ENCODE measurements at places on chromosomes 4 and X. TPM values are rescaled to one million over a fixed set of nuclear protein-coding genes. Genes with fewer than 3 reads are reported as not detected.

The PNPLA4 gene
- 10.2 TPM for total RNA-seq

The GNRHR gene
- total RNA-seq = not detected

The TRIM75 gene
- total RNA-seq = not detected

The SLC49A3 gene
- total RNA-seq = 0.21 TPM

The USP11 gene
- 50.4 TPM for total RNA-seq

The DCAF4L1 gene
- 0.09 TPM for total RNA-seq

The SSX4 gene
- not detected for total RNA-seq

The UGT2A1 gene
- total RNA-seq = not detected

The HAND2 gene
- 0.41 TPM for total RNA-seq

The IL2RG gene
- total RNA-seq = 0.11 TPM

The SCD5 gene
- total RNA-seq = 6.2 TPM

The PRSS12 gene
- total RNA-seq = 0.31 TPM

The SEC24D gene
- total RNA-seq = 12.7 TPM

The PSAPL1 gene
- total RNA-seq = 0.32 TPM

The GAGE1 gene
- not detected for total RNA-seq

The AASDH gene
- 2.9 TPM for total RNA-seq

The CXCL8 gene
- total RNA-seq = 6.0 TPM

The GLRA3 gene
- not detected for total RNA-seq

The HSFX3 gene
- not detected for total RNA-seq

The NMU gene
- 0.75 TPM for total RNA-seq

The NPY2R gene
- total RNA-seq = 0.02 TPM

The SMPX gene
- 0.08 TPM for total RNA-seq

The TRIML2 gene
- total RNA-seq = 35.7 TPM

The PDE6B gene
- not detected for total RNA-seq

The TRPC5OS gene
- total RNA-seq = not detected

The KDR gene
- 0.10 TPM for total RNA-seq

The PITX2 gene
- total RNA-seq = 0.63 TPM

The GABRG1 gene
- total RNA-seq = not detected

The ANOS1 gene
- total RNA-seq = 0.04 TPM

The SPANXN4 gene
- not detected for total RNA-seq

The CD38 gene
- 13.0 TPM for total RNA-seq

The WDR17 gene
- total RNA-seq = 1.3 TPM

The EREG gene
- 9.5 TPM for total RNA-seq

The CLCN3 gene
- total RNA-seq = 16.1 TPM

The APLN gene
- 0.77 TPM for total RNA-seq

The QRFPR gene
- total RNA-seq = 0.08 TPM

The OPN1MW gene
- not detected for total RNA-seq

The GATA1 gene
- total RNA-seq = not detected

The DDX53 gene
- total RNA-seq = not detected

The IL9R gene
- total RNA-seq = 0.13 TPM

The ADH1B gene
- total RNA-seq = not detected

The ZAR1 gene
- 0.08 TPM for total RNA-seq

The UCP1 gene
- total RNA-seq = 0.14 TPM

The MAGEA10 gene
- total RNA-seq = not detected

The GLRA2 gene
- not detected for total RNA-seq

The MAP9 gene
- total RNA-seq = 4.7 TPM

The PHEX gene
- total RNA-seq = 0.28 TPM
